ENCODE measurements at places on chromosomes 13 and 19.

DNA sequence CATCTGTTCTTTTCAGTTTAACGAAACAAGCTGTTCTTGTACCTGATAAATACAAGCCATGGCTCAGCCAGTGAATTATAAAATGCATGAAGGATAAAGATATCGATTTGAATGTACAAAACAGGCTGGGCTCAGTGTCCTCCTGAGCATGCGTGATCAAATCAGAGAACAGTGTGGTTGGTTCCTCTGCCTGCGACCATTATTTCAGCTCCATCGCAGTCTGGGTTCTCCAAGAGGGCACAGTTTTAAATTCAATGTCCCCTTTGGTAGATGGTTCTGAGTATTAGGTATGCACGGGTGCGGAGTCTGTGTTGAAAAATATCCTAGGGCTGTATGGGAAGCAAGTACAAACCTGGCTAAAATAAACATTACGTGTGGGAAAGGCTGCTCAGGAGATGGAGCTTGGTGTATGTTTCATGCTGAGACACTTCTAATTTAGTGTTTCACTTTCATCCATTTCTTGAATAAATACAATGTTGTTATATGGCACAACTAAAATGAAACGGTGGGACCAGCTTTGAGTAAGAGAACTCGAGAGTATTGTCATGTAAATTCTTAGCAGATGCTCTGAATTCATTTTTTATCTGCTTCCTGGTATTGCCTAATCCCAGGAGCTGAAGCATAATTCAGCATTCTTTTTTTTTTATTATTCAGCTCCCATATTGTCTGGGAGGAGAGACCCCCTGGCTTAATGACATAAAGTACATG, 458.7 kb downstream of the MYO16 start:
- DNase-seq = no peak

DNA sequence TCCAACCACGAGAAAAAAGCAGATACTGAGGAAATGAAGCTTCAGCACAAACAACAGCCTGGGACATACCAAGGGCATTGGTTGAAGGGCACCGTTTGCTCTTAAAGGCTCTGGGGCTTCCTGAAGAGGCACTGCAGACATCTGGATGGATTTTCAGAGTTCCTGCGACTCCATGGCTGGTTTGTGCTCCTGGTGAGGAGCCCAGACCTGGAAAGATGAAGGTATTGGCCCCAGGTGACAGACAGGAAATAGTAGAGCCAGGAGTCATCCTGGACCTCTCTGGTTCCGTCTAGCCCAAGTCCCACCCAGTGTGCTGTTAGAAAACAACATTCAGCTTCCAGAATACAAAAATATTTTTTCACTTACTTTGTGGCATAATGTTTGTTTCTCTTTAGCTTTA, 6.3 kb downstream of the IL17D start:
- no peak for DNase-seq

GRCh38 chr13:111328574-111329410, 8.3 kb downstream of the TEX29 start:
- DNase-seq = no peak

- DNase-seq = no peak
Measured at GRCh38 chr13:97068151-97068550, 73.9 kb upstream of the OXGR1 start.

DNA sequence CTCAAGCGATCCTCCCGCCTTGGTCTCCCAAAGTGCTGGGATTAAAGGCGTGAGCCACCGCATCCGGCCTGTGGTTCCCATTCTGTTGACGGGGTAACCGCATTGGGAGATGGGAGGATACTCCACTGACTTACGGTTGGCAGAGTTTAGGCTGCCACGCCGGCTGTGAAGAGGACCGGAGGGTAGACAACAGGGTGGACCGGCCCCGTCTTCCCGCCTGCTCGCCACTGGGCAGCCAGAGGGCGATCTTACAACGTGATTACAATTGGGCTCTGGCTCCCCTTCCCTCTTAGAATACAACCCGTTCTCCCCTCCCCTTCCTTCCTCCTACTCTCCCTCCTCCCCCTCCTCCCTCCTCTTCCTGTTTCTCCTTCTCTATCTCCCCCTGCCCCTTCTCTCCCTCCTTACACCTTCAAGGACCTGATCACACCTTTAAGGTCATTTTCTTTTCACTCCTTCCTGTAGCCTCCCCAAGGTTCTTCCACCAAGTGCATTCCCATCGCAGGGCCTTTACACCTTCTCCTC, 957 bp upstream of the CCDC194 start:
- no peak for DNase-seq

Data from NCI-H1105 (cell line).